ENCODE measurements at places on chromosomes 2 and 18. TPM values are rescaled to one million over a fixed set of nuclear protein-coding genes. Genes with fewer than 3 reads are reported as not detected.

GPAT2 gene
- not detected for total RNA-seq

- no peak for DNase-seq
Measured at GRCh38 chr2:204354442-204354856, 190.8 kb upstream of the PARD3B start.

SULT1C2 gene
- total RNA-seq = 0.29 TPM

- no peak for DNase-seq
Measured at GRCh38 chr2:188345020-188345419, 53.3 kb downstream of the GULP1 start.

SPHKAP gene
- not detected for total RNA-seq

ANO7 gene
- total RNA-seq = 0.72 TPM

- peak; percentile 55 for DNase-seq
Measured at GRCh38 chr2:39990335-39990900, 211.4 kb upstream of the THUMPD2 start.

DNA sequence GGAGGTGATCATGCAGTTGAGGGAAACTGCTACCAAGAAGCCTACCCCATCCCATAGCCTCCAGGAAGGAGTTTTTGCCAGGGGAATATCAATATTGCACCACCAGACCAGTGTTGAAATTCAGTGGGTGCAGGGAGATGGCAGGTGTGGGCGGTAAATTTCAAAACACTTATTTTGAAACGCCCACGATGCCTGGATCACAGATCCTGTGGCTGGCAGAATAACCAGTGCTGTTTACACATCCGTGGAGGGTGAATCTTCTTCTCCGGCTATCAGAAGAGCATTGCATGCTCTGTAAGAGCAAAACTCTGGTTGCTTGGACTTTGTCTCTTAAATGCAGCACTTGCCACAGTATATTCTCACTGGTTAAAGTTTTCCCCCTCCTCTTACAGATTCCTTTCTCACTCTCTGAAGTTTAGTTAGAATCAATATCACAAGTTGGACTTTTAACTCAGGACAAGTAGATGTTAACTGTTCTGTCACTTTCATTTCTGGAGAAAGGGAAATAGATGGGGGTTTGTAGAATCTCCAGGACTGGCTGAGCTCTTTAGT is 70.5 kb upstream of the ZCCHC2 start:
- no peak for DNase-seq

DNA sequence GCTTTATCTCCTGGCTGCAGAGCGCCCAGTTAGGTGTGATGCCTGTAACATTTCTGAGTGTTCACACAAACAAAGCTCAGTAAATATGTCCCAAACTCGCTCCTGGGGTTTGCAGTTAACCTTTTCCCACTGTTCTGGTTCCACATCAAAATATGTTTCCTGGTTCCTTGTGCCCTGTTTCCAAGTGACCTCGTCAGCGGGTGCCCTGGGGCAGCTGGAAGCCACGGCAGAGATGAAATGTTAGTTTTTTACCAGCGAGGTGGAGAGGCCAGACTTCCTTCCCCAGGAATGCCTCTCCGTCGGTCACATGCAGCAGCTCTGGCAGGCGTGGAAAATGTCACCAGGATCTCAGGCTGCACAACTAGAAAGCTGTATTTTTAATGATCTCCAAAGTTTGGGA is 18.2 kb downstream of the NFATC1 start:
- no peak for DNase-seq

FBXO36 gene
- total RNA-seq = 3.3 TPM

DNA sequence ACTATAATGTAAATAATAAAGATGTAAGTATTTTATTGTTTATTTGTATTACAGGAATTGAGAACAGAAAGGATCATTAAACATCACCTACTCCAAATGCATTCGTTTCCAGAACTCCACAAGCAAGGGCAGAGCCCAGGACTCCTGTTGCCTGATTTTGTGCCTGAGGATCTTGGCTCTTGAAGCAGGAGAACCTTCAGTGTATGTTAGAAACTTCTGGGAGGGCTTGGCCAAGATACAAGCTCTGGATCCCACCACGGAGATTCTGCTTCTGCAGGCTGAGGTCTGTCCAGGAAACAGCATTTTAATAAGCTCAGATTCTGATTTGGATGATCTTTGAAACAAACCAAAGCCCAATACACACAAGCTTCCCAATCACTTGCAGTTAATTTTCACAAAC is 142.4 kb upstream of the SOX11 start:
- DNase-seq = no peak

GRCh38 chr2:190896477-190896876 is 15.9 kb downstream of the GLS start:
- DNase-seq = no peak

GRCh38 chr2:146661473-146662096 is 1183.2 kb upstream of the ACVR2A start:
- DNase-seq = peak; percentile 51

DNA sequence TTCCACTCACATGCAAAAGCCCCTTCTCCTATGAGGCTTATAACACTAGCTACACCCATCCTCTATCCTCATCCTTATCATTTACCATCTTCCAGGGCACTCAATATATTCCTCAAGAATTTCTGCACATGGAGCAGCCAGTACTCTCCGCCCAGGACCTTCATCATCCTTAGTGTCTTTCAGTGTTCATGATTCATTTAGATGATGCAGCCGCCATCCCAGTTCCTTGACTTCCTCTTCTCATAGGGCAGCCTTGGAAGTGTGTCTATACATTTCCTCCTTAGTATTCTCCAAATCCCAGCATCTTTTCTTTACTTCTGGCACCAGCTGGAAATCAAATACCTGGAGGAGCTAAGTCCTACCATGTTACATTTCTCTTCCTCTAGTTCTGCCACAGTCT is 3.0 kb upstream of the ITSN2 start:
- DNase-seq = no peak

DNA sequence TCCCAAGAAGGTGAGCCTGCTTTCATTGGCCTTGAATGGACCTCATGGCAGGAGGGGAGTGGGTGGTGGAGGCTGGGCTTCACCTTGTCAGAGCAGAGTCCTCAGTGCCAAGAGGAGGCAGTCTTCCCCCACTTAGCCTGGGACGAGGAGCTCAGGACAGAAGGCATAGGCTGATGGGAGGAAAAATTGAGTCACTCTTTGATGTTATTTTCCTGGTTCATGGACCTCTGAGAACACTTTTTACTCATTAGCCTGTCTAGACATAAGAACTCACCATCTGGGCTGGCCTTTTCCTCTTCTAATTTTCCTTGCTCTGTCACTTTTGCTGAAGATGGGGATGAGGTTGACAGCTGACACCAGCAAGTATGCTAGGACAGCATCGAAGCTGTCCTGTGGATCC is 225.7 kb upstream of the TNP1 start:
- peak; percentile 40 for DNase-seq

- no peak for DNase-seq
Measured at GRCh38 chr18:14106906-14107305, 25.3 kb downstream of the ZNF519 start.

- DNase-seq = no peak
Measured at GRCh38 chr2:37786854-37787253, 115.4 kb upstream of the CDC42EP3 start.

CPO gene
- not detected for total RNA-seq

DNA sequence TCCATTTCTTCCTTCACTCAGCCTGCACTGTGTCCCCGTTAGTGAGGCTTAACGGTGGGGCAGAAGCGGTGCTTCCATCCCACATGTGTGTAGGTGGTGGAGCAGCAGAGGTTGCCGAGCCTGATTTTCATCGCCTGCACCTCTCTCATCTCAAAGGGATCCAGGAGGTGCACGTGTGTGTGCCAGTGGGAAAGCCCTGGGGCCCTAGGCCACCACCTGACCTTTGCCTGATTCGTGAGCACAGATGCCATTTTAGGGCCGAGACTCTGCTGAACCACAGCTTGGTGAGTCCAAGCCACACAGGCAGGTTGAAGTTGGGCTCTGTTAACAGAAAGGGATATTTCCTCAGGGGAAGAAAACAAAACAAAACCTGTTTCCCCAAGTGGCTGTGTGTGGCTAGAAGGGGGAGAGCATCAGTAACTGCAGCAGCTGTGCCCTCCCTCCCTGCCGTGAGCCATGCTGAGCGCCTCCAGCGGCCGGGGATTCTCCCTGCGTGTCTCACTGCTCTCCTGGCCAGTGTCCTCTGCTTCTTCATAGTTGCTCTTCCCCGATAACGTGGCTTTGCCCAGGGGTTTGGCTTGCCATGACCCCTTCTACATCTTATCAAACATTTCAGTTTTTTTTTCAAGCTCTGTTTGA is 81.5 kb downstream of the MAPRE2 start:
- DNase-seq = no peak

DNA sequence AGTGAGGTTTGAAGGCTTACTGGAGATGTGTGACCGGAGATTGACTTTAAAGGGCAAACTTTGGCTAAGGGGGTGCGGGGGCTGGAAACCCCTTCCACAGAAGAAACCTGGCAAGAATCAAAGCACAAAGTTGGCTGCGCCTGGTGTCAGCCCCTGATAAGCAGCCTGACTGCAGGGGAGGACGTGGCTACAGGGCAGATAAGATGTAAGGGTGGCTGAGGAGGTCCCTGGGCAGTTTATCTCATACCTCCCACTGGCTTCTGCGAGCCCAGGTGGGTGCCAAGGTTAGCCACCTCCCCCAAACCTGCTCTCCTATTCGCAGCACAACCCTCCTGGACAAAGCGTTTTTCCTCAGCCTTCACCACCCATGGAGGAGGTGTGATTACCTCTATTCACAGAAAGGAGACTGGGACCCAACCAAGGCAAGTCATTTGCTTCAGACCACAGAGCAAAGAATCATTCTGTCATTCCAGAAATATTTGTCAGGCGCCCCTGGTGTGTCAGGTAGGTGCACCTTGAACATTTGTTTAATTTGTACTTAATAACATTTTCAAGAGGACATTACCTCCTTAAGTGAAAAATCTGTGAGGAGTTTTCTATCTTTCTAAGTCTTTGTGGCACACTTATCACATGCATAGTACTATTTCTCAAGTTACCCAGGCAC is 73.1 kb upstream of the IL1R1 start:
- DNase-seq = no peak

MYOM1 gene
- total RNA-seq = not detected

All from A172 (cell line).